ENCODE measurements at places on chromosomes 4 and X. TPM values are rescaled to one million over a fixed set of nuclear protein-coding genes. Genes with fewer than 3 reads are reported as not detected.

DNA sequence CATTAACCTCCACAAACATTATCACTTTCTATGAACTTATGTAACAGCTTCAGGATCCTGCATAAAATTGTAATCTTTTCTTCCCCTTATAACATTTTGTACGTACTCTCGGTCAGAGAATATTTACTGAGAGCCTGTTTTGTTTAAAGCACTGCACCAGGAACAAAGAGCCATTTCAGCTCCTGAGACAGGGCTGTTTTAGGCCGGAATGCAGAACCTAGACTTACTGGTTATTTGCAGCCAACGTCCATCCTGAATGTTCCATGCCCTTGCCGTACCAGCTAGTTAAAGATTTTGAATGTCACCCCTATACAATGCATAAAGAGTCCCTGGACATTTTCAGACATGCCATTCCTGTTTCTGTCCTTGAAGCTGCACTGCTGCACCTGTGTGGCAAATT, 248.8 kb downstream of the PCDH7 start:
- no peak for DNase-seq

GRCh38 chr4:181293014-181293413, 950.2 kb upstream of the TENM3 start:
- DNase-seq, result no peak

DNA sequence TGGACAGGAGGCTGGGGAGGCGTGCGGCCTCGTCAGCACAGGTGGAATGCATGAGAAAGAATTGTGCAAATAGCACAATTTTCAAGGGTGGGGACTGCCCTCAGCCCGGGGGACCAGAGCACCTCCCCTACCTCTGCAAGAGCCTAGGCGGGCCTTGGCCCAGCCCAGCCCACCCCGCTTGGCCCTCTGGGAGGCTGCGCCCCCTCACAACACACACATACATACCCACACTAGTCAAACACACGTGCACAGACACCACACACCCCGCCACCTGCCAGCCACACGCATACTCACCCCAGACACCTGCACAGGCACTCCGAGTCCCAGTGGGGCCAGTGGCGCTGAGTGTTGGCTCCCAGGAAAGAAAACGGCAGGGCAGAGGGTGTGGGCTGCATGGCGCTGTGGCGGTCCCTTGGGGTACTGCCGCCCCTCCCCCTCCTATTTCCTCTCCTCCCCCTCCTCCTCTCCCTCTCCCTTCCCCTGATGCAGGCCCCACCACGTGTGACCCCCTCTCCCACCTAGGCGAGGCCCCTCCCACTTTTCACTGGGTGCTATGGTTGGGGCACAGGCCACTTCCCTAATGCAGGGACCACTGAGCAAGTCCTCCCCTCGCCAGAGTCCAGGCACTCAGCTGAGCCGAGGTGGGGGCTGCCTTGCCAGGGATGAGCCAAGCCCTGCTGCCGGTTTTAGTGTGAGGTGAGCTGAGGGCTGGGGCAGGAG, 84.5 kb downstream of the FAM53A start:
- DNase-seq, result no peak

GRCh38 chrX:64097891-64098290, 107.6 kb downstream of the AMER1 start:
- DNase-seq, result no peak

Gene TCP11X2
- total RNA-seq, result not detected

Gene STBD1
- total RNA-seq, result 7.7 TPM

Gene CLDN34
- not detected for total RNA-seq

Gene PABPC5
- total RNA-seq, result 1.8 TPM

All from thoracic aorta (tissue), 2 donors.